ENCODE measurements at places on chromosomes 1 and 21.

DNA sequence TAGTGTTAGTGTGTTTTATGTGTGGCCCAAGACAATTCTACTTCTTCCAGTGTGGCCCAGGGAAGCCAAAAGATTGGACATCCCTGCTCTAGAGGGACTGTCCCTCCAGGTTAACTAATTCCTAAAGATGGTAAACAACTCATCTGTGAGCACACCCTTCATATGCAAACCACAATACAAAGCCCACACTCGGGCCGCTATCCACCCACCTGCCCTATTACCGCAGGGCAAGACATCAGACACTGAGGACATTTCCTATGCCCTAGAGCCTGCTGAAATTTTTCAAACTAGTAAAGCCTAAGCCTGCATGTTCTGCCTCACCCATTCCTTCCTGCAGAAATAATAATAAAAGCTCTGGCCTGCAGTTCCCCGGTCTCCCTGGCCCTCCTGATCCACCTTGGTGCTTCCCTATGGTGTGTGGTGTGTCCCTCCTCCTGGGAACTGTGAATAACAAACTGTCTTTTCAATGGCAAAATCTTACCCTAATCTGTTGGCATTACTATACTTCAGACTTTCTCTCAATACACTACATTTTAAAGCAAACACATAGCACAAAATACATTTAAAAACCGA lies 39.3 kb upstream of the NTPCR start:
- no peak for DNase-seq

- no peak for DNase-seq
Measured at GRCh38 chr21:24895885-24896734, 711.2 kb downstream of the MRPL39 start.

DNA sequence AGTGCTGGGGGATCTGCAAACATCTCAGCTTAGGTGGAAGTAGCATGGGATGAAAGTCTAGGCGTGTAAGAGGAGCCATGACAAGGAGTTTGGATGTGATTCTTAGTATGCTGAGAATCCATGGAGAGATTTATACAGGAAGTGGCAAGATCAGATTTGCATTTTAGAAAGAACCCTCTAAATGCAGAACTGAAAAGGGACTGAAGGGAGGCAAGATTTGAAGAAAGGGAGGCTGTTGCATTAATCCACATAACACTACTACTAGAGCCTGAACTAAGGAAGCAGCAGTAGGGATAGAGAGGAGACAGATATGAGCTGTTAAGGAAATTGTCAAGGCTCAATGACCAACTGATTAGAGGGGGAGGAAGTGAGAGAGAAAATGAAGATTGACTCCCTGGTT lies 9.8 kb downstream of the C1orf74 start:
- DNase-seq, result no peak

- DNase-seq, result no peak
Measured at GRCh38 chr21:45393833-45394638, 10.9 kb upstream of the COL18A1 start.

- DNase-seq, result no peak
Measured at GRCh38 chr21:17903929-17904639, 84.9 kb upstream of the C21orf91 start.

DNA sequence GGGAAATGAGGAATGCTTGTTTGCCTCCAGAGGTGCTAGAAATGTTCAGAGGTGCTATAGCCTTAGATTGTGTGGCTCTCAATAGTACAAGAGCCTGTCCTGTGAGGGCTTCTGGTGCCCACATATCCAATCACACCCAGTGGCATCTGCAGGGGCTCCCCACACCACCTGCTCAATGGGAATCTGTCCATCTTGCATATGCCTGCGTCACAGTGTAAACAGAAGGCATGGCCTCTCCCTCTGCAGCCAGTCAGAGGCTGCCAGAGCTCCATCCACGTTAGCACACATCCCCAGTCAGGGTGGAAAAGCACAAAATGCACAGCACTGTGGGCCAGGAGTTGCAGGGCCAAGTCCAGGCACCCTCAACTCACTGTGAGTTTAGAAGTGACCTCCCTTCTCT lies 113.6 kb upstream of the GRIK3 start:
- DNase-seq, result no peak

GRCh38 chr1:226064816-226065248 lies 2.3 kb downstream of the H3-3A start:
- peak; percentile 65 for DNase-seq

DNA sequence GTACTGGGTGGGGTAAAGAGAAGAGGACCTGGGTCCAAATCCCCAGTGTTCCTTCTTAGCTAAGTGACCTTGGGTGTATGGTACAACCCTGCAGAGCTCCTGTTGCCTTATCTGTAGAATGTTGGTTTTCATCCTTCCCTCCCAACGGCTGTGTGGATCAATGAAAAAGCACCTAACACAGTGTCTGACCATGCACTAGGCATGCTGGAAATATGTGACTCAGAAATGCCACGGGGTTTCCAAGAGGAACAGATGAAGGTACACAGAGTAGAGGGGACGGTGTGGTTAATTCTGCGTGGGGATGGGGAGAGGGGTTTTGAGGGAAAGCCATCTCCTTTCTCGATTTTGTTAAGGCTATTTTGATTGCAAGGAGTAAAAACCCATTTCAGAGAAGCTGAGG lies 8.6 kb downstream of the NIPAL3 start:
- no peak for DNase-seq

- DNase-seq, result no peak
Measured at GRCh38 chr21:29654855-29655254, 284.9 kb downstream of the GRIK1 start.

DNA sequence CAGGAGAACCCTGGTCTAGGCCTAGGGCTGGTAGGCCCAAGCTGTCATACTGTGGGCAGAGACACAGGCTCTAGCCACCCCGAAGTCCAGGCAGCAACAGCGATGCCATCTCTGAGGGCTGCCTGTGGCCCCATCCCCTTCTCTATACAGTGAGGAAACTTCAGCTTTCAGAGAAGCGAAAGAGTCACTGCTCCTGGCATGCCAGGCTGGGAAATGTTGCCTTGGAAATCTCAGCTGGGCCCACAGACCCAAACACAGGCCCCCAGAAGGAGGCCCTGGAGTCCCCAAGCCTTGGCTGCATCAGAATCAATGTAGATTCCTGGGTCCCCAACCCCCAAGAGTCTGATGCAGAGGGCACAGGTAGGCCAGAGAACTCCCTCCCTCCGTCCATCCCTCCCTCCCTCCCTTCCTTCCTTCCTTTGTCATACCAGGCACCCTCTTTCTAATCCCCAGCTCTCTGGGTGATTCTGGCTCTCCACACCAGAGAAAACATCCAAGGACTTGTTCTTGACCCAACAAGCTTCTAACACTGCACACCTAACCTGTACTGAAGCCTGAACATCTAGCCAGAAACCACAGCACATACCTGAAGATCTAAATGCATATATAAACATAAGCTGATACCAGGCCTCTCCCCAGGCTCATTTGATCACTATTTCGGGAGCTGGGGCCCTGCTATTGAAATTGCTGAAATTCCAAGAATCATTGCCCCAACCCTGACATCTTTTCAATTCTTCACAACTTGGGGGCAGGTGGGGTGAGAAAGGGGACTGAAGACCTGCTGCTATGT lies 143.2 kb upstream of the EDN2 start:
- DNase-seq, result no peak

DNA sequence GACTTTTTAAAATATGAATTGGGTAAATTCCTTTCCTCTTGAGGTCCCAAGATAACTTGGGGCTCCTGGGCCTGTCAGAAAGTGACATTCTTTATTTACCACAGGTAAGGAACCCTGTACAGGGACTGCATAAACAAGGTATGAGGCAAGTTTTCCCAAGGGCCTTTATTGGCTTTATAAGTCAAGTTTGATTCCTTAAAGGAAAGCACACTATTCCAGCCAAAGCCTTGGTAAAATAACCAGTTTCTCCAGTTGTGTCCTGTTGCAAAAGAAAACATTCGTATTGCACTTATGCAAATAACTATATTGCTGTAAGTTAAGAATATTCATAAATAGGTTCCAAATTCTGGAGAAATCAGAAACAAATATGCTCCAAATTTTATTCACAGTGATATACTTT lies 21.9 kb upstream of the METTL18 start:
- no peak for DNase-seq

GRCh38 chr1:178521241-178521640 lies 8.3 kb downstream of the TEX35 start:
- no peak for DNase-seq

- no peak for DNase-seq
Measured at GRCh38 chr21:34702341-34703170, 33.8 kb downstream of the CLIC6 start.

DNA sequence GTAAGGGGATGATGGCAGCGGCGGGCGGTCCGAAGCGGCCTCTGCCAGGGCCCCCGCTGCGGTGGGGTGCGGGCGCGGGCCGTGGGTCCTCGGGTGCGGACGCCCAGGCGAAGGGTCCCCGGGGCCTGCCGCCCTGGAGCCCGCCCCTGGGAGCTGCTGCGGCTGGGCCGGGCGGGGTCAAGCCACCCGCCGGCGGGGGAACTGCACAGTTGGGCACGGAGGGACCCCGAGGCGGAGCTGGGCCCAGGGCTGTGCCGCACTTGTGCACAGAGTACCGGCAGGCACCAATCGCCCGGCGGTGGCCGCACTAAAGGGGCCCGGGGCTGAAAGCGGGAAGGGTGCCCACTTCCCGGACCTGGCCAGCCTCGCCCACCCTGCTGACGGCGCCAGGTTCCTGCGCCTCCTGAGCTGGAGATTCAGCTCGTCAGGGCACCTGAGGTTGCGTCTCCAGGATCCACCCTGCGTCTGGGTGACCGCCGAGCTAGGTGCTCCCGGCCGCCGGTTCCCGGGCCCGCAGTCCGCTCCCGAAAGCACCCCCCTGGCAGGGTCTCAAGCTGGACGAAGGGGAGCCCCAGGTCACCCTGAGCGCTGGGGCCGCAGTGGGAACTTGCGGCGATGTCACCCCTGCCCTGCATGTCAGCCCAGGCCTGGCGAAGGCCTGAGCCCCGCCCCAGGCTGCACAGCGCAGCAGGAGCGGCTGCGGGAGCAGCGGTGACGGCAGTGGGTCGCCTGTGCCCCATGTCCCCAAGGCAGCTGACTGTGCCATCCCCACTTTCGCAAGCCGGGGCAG lies 56.7 kb upstream of the ETV3 start:
- DNase-seq, result no peak

GRCh38 chr1:159900755-159901360 lies 893 bp upstream of the CFAP45 start:
- DNase-seq, result no peak

GRCh38 chr1:41660570-41661427 lies 176.3 kb upstream of the EDN2 start:
- no peak for DNase-seq

DNA sequence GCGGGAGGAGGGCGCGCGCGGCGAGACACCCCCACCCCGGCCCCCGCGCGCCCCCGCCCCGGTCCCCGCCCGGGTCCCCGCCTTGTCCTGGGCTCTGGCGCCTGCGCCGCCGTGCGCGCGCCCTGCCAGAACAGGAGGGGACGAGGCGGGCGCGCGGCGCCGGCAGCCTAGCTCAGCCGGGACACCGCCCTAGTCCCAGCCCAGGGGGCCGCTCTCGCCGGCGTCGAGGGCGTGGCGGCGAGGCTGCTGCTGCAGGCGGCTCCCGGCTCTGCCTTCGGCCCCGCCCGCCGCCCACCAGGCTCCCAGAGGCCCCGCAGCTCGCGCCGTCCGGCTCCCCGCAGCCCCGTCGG lies at the start of gene RCAN3:
TSS of gene RCAN3 (plus strand) at position 128 of the 350 bp plus-strand sequence. CDS start 11,537 bp downstream, outside the sequence.
- DNase-seq, result peak; percentile 90

DNA sequence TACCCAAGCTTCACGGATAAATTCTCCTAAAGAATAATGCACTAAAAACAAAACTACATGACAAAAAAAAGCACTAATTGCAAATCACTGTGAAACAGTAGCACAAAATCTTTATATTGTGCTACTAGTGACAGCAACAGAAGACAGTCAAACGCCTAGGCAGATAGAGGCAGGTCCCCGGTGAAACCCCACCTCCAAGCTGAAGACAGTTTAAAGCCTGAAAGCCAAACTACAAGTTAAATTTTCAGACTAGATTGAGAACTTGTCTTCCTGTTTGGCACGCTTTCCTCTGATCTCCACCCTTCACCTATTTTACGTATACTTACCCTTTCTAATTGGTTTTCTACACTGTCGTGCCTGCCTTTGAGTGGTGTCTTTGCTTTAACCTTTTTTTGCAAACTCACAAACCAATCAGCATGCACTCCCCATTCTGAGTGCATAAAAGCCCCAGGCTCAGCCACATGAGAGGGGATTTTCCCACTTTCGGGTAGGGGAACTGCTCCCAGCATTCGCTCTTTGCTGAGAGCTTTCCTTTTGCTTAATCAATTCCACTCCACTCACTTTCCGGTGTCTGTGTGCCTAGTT lies 3.6 kb upstream of the BACH1 start:
- DNase-seq, result no peak

- DNase-seq, result no peak
Measured at GRCh38 chr1:101977266-101977665, 19.5 kb downstream of the OLFM3 start.

DNA sequence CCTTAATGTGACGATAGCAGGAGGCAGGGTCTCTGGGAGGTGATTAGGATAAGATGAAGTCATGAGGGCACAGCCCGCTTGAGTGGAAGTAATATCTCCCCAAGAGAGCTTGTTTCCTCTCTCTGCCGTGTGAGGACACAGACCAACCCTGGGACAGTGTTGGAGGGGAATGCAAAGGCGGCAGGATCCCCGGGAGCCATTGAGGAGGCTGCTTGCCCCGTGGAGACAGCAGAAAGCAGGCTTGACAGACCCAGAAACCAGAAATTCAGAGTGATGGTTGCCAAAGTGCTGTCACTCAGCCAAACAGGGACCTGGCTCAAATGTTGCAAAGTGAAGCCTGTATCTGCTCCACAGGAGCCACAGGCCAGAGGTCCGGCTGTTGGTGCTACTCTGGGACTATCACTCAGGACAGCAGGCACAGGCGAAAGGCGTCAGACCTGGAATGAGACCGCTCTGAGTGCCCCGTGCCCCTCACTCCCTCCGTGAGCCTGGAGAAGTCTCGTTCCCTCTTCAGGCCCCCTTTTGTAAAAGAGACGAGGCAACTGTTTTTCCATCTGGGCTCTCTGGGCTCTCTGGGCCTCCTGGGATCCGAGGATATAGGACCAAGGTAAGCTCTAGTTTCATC lies 96.6 kb upstream of the VANGL1 start:
- DNase-seq, result no peak

DNA sequence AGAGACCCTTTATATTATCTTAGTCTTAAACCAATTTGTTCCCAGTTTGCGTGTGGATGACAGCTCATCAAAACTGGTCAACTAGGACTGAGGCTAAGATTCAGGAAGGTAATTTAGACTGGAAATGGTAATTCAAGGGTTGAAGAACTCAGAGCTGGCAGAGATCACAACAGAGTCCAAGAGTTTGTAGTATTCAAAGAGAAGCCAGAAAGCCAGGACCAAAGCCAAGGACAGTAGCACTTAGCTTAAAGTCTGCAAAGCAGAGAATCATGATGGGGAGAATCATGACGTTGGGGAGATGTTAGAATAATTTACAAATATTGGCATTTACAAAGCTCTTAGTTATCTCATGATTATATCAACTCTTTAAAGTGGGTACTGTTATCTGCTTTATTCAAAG lies 32.6 kb downstream of the RNF11 start:
- DNase-seq, result no peak

- peak; percentile 89 for DNase-seq
Measured at GRCh38 chr1:203320591-203321272, 15.4 kb downstream of the BTG2 start.
